ENCODE measurements at places on chromosomes 16 and 17. TPM values are rescaled to one million over a fixed set of nuclear protein-coding genes. Genes with fewer than 3 reads are reported as not detected.

- no peak for DNase-seq
Observed at GRCh38 chr17:58595194-58595792, 80.9 kb upstream of the MTMR4 start.

DGKE gene
- polyA plus RNA-seq: 2.3 TPM

METTL26 gene
- 58.3 TPM for polyA plus RNA-seq

DNA sequence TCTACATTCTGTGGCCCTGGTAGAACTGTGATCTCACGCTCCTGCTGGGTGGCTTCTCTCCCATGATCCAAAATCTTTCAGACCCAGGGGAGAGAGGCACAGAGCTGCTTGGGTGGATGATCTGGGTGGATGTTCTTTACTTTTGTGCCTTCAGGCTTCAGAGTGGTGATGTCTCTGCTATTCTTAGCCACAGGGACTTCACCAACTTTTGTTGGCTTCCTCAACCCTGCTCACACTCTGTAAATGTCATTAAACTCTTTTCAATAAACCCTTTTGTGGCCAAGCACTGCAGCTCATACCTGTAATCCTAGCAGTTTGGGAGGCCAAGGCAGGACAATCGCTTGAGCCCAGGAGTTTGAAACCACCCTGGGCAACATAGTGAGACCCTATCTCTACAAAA, 7.6 kb downstream of the CLEC10A start:
- DNase-seq: no peak

DNA sequence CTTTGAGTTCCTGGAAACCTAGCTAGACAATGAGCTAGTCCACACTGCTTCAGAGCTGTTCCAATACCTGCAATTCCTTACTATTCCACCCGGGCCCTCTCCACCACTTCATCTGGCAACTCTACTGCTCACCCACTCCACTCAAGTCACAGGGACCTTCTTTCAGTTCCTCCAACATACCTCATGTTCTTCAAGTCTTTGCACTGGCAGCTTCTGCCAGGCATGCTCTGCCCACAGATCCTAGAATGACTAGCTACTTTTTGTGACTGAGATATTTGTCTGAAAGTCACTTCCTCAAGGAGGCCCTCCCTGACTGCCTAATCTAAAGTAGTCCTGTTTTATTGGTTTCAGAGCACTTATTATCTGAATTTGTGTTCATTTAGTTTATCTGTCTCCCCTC, 86.4 kb downstream of the TEX14 start:
- no peak for DNase-seq

FNDC8 gene
- not detected for polyA plus RNA-seq

KRT39 gene
- not detected for polyA plus RNA-seq

WFIKKN1 gene
- polyA plus RNA-seq: not detected

- peak; percentile 83 for DNase-seq
Observed at GRCh38 chr17:68381076-68381900, 76.0 kb downstream of the WIPI1 start.

DNA sequence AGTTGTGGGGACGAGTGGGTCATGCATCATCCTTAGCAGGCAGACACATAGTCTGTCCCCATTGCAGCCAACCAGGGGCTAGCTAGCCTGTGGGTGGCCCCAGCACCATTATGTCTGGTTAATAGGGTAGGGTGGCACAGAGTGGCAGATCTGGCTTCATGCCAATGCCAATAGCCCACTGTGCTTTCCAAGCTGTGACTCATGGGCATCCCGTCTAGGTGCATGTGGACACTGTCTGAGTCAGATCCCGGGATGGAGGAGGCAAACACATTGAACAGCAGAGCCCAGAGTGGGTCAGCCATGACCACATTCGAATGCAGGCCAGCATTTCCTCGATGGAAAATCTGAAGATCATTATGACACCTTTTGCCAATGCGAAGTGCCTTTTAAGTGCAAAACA, 2.5 kb downstream of the HS3ST2 start:
- no peak for DNase-seq

- no peak for DNase-seq
Observed at GRCh38 chr17:4693416-4693815, 10.5 kb downstream of the PELP1 start.

- DNase-seq: no peak
Observed at GRCh38 chr16:80254970-80255369, 285.8 kb upstream of the DYNLRB2 start.

DNA sequence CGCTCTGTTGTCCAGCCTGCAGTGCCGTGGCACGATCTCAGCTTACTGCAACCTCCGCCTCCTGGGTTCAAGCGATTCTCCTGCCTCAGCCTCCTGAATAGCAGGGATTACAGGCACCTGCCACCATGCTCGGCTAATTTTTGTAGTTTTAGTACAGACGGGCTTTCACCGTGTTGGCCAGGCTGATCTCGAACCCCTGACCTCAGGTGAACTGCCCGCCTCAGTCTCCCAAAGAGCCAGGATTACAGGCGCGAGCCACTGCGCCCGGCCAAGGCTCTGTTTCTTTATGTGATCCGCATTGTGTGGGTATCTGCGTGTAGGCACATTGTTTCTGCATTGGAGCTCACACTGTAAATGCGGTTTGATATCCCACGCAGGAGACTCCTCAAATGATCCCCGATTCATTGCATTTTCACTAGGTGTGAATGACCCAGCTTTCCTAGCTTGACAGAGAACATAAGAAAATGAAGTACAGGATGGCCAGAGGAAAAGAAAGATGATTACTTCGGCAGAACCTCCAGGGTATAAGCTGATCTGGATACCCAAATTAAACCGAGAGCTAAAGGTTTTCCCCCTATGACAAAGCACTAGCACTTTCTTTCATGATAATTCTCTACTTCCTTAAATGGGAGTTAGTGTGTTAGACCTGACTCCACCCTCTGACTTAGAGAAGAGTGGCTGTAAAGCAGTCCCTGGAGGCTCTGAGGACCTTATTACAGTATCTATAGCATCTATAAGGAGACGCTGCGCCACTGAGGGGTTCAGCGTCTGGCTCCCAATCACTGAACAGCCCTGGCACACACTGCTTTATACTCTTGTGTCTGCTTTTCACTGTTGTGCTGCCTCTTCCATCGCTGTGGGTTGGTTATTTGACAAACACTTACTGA, 17.3 kb downstream of the COTL1 start:
- no peak for DNase-seq

GRCh38 chr16:64589836-64590235, 532.0 kb downstream of the CDH11 start:
- peak; percentile 2 for DNase-seq

DNA sequence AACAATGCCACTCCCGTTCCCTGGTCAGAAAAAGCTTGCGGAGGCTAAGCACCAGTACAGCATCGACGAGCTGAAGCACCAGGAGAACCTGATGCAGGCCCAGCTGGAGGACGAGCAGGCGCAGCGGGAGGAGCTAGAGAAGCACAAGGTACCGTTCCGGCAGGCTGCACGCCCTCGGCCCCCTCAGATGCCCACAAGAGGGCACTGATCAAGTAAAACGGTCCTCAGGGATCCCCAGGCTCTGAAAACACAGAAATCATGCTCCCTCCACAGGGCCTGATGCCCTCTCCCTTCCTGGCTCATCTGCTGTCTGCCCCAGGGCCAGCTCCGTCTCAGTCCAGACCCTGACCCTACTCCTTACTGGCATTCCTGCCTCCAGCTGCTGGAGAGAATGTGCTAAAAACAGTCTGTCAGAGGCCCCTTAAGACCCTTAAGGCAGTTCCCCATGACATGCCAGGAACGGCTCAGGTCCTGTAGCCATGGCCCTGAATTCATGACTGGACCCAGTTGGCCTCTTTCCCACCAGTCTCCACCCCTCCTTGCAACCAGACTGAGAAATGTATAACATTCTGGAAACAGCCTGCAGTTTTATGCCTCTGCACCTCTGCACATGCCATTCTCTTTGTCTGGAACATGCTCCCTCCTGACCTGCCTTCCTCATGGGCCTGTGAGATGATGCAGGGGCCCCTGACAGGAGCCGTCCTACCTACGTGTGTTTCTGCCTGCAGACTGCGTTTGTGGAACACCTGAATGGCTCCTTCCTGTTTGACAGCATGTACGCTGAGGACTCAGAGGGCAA, 21.8 kb downstream of the DRC3 start:
- no peak for DNase-seq

KCTD19 gene
- 0.25 TPM for polyA plus RNA-seq

GRCh38 chr17:62718429-62718828, 89.7 kb downstream of the MARCHF10 start:
- no peak for DNase-seq

DNA sequence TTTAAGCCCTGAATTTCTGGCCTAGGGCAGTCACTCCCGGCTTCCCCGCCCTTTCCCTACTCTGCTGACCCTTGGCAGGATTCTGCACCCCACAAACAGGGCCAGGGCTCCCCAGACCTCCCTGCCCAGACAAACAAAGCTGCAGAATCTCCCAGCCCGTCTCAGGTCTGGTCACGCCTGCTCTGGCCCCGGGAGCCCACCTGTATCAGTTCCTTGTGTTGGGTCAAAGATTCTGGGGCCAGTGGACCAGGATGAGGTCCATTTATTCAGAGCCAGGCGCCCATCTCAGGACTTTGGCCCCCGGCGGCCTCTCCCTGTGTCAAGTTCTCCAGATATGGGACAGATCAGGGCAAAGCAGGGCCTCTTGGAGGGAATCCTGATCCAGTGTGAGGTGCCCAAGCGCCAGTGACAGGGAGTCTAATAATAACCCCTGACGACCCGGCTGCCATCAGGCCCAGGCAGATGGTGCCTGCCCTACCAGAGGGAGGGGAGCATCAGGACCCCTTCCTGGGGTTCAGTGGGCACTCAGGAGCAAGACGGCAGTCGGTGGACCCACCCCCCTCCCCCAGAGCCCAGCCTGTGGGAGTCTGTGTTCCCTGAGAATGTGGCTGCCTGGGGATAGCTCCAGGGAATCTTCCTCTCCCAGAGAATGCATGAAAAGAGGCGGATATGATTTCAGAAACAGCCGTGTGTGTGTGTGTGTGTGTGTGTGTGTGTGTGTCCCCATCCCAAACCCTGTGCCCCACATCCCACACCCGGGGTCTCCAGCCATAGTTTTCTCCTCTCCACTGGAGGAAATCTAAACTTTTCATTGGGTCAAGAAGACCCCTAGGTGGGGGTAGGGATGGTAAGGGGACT, 1.3 kb downstream of the TTYH2 start:
- no peak for DNase-seq

VMO1 gene
- not detected for polyA plus RNA-seq

DNA sequence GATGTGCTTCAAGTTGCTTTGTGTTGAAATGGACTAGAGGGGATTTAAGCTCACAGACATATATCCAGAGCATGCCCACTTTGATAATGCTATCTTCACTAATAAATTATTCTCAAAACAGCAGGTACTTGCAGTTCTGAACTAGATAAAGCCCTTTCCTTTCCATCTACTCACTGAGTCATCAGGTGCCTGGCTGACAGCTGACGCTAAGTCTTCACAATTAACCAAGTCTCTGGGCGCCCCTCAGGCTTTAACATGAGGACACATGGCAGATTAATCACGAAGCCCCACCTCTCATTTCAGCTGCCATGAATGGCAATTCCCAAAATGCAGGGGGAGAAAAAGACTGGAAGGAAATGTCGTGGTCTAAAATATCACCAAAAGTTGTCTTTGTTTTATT, 29.5 kb upstream of the CRISPLD2 start:
- DNase-seq: no peak

DNA sequence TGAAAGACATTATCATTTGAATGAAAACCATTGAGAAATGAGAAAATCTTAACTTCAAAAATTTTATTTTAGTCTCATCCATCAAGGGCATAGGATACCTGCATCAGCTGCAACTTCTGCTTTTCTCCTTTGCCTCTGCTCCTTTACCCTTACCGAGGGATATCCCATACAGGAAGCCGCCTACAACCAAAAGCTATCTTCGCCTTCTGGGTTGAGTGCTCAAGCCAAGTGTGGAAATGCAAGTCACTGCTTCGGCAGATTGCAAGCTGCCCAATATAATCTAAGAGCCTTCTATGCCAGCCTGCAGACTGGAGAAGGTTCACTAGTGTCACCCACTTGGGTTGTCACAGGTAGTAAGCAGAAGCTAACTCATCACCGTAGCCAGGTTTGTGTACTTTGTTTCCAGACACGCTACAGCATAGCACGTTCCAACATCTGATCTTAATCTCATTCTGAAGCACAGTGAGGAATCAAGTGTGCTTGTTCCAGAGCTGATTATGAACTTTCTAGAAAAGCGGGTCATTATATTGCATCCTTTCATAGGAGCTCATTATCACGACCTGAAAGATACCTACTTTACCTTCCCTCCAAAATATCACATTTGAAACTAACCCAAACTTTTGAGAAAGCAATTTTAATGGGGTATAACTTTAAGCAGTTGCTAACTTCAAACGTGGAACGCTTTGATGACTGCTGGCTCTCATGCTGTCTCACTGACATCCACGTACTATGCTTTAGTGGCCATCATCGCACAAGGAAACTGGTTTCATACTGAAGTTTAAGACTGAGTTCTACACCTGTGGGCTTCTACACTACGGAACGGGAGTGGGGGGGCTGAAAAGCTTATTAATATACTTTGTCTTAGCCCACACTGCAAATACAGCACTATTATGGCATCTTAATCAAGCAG, 8.0 kb upstream of the UNK start:
- no peak for DNase-seq

DNA sequence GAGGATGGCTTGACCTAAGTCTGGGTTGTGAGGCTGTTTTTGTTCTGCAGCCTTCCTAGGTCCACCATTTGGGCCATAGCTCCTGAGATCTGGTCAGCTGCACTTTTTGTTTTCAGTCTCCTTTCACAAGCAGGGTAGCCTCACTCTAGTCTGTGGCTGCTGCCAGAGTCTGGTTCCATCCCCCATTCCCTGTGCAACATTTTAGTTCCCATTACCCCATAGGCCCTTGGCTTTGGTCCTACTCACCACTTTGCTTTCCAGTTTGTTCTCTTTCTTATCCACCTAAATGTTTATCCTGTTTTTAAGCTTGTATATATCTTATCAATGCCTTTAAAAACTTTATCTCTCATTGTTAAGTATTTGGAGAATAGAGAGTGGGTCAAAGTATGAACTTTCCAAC, 6.5 kb upstream of the XYLT2 start:
- no peak for DNase-seq

DNA sequence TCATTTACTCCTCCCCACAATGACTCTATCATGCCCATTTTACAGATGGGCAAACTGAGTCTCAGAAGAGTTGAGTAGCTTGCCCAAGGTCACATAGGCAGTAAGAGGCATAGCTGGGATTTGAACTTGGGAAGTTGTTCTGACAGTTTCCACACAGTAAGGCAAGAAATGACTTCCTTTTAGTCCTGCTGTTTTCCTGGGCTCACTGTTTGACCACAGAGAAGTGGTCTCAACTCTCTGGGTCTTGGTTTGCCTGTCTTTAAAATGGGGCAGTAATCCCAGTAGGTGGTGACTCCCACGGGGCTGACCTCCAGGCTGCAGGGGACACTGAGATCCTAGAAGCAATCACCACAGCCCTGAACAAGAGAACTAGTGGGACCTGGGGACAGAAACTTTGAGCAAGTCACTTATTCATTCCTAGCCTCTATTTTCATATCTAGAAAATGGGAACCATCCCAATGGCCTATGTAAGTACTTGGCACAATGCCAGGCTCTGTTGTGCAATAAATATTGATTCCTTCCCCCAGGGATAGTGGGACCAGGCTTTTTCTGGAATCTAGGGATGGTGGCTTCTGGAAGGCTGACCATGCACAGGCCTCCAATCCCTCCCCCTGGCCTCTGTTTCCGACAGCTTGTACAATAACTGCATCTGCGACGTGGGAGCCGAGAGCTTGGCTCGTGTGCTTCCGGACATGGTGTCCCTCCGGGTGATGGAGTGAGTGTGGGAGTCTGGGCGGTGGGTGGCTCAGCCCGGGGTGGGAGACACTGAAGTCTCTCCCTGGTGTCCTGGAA, 20.5 kb downstream of the DEXI start:
- DNase-seq: no peak
